SK-MEL-5 (cell line): ENCODE measurements at places on chromosomes 7 and 10.

GRCh38 chr7:147509541-147510200 is 1080.9 kb upstream of the C7orf33 start:
- DNase-seq = no peak

- DNase-seq = no peak
Measured at GRCh38 chr10:99937630-99938029, 72.1 kb downstream of the DNMBP start.

DNA sequence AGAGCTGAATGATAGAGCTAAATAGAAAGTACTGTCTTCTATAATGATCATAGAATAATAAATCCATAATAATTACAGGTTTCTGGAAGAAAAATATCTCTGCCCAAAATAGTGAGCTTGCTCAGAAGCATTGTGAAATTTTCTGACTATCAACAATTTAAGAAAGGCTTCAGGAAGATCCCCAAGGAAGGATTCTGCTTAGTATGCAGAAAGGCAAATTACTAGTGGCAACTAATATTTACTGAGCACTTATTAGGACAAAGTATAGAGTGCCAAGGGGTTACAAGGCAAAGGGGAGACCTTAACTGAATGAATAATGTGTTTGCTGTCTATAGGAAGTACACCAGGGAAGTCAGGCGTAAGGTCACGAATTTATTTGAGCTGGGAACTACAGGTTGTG is 158.1 kb upstream of the LRRTM3 start:
- no peak for DNase-seq

- DNase-seq = no peak
Measured at GRCh38 chr7:43462836-43463235, 120.1 kb upstream of the STK17A start.

GRCh38 chr10:25692761-25693160 is 241.3 kb upstream of the MYO3A start:
- DNase-seq = no peak

DNA sequence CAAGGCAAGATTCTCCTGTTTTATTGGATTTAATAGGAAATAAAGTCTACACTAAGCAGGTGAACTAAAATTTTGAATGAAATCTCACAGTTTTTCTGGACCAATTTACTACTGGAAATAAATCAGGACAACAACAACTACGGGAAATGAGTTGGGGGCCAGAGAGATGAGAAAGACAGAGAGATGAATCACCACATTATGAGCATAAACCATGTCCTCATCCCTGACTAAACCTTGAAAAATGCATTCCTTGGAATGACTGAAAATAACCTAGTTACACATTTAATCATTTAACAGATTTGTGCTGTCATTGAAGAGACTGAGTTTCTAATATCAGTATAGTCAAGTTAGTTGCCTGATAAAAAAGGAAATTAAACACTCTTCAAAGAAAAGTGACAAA is 608.4 kb upstream of the KCND2 start:
- DNase-seq = no peak

- DNase-seq = no peak
Measured at GRCh38 chr10:112793202-112793921, 156.7 kb upstream of the TCF7L2 start.

DNA sequence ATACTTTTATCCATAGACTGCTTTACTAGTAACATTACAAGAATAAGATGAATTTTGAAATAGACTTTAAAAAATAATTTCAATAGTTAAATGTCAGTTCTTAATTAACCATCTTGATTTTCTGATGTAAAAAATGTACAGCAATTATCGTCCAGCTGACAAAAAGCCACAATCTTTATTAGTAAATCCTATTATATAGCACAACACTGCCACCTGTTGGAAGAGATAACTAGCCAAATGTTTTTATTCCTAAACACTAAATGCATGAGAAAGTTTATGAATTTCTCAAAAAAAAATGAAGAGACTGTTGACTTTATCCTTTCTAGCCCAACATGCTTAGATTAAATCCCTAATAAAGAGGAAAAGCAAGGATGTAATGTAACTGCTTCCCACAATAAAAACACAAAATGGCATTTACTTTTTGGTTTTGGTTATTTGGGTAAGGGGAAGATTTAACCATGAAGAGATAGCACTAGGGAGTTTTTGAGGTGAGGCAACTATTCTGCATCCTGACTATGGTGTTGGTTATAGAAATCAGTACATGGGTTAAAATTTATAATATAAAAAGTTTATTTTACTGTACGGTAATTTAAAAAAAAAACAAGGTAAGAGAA is 8.0 kb downstream of the COA1 start:
- DNase-seq = peak; percentile 73
